ENCODE measurements at places on chromosomes 1 and 21.

DNA sequence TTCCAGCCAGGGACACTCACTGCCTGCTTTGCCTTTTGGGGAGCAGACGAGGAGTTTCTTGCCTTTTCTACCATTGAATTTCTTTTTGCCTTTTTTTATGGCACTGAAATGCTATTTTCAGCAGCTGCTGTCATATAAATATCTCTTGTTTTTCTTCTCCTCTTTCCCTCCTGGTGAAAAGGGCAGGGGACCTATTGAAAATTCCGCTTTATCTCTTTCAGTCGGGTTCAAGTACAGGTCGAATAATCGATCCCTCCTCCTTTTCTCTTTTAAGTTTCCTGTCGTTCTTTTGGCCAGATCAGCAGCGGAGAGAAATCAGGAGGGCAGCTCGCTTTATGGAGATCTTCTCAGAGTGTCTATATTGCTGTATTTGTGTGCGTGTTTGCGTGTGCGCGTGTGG, 67.4 kb upstream of the CASZ1 start:
- no peak for DNase-seq

GRCh38 chr1:119713749-119714456, 2.2 kb downstream of the PHGDH start:
- DNase-seq = no peak

DNA sequence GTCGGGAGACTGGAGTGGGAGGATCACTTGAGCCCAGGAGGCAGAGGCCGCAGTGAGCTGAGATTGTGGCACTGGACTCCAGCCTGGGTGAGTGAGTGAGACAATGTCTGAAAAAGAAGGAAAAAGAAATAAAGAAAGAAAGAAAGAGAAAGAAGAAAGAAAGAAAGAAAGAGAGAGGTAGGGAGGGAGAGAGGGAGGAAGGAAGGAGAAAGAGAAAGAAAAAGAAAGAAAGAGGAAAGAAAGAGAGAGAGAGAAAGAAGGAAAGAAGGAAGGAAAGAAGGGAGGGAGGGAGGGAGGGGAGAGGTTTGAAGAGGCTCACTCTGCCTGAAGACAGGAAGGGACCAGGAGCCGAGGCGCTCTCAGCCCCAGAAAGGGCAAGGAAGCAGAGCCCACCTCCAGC, 4.8 kb upstream of the TCP10L start:
- no peak for DNase-seq

DNA sequence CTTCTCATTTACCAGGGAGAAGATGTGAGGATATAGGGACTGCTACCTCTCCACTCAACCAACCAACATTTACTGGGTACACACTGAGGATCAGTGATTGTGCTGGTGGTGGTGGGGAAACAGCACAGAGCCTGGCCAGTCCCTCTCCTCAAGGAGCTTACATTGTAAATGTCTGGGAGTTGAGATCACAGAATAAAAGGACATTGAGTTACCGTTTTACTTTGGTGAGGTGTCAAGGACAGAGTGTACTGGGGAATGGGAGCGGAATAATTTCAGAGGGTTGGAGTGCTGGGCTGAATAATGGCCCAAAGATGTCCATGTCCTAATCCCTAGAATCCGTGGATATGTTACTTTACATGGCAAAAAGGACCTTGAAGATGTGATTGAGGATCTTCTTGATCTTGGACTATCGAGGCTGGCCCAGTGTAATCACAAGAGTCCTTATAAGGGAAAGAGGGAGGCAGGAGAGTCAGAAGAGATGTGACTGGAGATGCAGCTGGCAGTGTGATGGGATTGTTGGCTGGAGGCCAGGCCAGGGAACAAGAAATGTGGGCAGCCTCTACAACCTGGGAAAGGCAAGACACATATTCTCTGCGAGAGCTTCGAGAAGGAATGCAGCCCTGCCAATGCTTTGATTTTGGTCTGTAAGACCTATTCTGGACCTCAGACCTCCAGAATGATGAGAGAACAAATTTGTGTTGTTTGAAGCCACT, 26.6 kb upstream of the RWDD3 start:
- DNase-seq = no peak

- no peak for DNase-seq
Observed at GRCh38 chr1:179857009-179857408, 20.6 kb downstream of the TOR1AIP2 start.

GRCh38 chr1:113452921-113453770, 62.8 kb downstream of the MAGI3 start:
- peak; percentile 56 for DNase-seq

GRCh38 chr1:44134071-44134920, 7.1 kb downstream of the KLF18 start:
- DNase-seq = no peak

GRCh38 chr1:92326681-92327080, 27.8 kb downstream of the RPAP2 start:
- DNase-seq = no peak

- no peak for DNase-seq
Observed at GRCh38 chr1:82045221-82045620, 244.5 kb downstream of the ADGRL2 start.

- no peak for DNase-seq
Observed at GRCh38 chr1:247421074-247421473, 5.1 kb downstream of the NLRP3 start.

- peak; percentile 24 for DNase-seq
Observed at GRCh38 chr1:110155878-110156522, 5.7 kb downstream of the SLC6A17 start.

- no peak for DNase-seq
Observed at GRCh38 chr1:200053646-200054045, 26.1 kb downstream of the NR5A2 start.

- no peak for DNase-seq
Observed at GRCh38 chr21:25464275-25464674, 143.0 kb downstream of the MRPL39 start.

GRCh38 chr1:199301472-199302217, 662.8 kb downstream of the PTPRC start:
- DNase-seq = no peak

GRCh38 chr21:27564684-27565301, 597.9 kb upstream of the ADAMTS5 start:
- DNase-seq = peak; percentile 42

DNA sequence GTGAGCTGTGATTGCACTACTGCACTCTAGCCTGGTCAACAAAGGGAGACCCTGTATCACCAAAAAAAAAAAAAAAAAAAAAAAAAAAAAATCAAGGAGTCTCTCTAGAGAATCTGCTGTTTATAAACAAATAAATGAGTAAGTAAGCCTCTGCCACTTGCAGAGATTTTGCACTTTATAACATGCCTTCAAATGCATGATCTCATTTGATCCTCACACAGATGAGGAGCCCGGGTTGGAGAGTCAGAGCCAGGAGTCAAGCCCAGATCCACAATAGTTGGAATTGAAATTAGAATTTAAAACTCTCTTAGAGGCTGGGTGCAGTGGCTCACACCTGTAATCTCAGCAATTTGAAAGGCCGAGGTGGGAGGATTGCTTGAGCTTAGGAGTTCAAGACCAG, 4.0 kb downstream of the PRELP start:
- DNase-seq = no peak

DNA sequence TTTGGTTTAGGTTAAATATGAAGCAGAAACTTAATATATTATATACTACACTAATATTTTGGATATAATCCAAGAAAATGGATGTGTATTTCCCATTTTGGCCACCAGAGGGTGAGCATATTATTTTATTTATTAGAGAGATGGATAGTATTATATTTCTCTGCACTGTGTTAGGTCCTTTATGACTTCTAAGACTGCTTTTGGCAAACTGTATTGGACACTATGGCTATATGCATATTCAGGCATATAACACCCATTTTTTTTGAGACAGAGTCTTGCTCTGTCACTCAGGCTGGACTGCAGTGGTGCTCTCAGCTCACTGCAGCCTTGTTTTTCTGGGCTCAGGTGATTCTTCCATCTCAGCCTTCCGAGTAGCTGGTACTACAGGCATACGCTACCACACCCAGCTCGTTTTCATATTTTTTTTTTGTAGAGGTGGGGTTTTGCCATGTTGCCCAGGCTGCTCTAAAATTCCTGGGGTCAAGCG, 17.8 kb upstream of the PGM1 start:
- peak; percentile 66 for DNase-seq

DNA sequence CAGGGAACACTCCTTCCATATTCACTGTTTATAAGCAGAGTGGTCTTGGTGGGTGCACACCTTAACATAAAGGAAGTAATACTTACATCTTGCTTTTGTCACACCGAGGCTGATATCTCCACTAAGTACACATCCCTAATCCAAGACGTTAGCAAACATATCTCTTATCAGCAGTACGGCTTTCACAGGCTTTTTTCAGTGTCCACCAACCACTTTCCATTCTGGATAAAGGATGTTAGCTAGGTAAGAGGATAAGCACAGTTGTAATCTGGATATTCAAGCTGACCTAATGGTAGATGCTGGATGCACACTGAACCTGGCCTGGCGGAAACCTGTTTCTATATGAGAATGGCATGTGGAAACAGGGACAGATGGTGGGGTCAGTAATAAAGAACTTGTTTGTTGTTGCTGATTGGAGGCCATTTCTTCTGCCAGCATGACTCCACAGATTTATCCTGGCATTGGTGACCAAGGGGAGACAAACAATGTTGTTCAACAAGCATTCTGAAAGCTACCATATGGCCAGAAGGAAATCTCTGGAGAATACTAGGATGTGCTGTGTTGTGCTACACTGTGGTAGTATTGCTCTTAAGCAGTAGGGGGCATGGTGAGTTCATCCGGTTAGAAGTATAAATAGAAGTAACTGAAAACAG, 416.4 kb downstream of the PTBP2 start:
- DNase-seq = peak; percentile 84

All from NAMALWA (cell line).